NB4 (cell line): ENCODE measurements at places on chromosomes 6 and 20.
A peak's percentile ranks its signal among the peaks of the same experiment; 100 is the strongest.

DNA sequence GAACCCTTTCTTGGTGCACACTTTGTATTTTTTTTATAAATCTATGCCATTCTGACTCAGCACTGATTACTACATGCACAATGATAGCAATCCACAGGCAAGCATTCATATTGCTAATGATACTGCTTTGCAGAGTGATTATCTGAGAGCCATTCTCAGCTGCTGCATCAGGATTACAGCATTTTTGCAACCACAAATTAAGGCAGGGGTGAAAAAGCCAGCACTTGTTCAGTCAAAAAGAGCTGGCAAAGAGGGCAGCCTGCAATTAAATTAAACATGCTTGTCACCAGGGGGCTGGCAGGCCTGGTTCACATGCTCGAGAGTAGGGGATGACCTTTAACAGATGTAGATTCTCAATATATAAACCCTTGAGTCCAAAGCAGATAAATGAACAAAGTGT lies 40.7 kb upstream of the SLC17A4 start:
- no peak for DNase-seq

DNA sequence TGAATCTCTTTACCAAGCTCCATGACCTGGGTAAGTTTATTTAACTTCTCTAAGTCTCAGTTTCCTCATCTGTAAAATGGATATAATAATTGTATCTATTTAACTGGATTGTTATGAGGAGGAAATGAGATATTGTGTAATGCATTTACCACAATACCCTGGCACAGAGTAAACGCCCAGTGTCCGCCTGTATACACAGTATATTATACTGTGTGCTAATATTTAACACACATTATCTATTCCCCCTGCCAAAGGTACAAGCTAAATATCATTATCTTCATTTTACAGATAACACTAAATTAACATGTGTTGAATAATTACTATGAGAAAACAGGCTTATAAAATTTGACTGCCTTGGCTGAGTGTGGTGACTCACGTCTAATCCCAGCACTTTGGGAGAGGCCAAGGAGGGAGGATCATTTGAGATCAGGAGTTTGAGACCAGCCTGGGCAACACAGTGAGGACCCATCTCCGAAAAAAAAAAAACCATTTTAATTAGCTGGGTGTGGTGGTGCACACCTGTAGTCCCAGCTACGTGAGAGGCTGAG lies 38.7 kb upstream of the TNFRSF21 start:
- no peak for DNase-seq

DNA sequence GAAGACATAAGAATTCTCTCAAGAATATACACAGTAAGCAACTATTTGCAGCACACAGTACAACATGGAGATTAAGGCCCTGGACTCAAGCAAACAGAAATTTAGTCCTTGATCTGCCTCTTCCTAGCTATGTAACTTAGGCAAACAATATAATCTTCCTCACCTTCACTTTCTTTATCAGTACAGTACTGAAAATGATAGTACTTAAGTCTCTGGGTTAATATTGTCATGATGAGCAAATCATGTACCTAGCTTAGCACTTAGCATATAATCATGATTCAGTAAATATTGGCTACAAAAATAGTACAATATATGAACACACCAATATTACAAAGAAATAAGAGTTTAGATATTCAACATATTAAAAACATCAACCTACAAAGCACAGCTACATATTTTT lies 320.5 kb downstream of the HACE1 start:
- DNase-seq, result no peak

DNA sequence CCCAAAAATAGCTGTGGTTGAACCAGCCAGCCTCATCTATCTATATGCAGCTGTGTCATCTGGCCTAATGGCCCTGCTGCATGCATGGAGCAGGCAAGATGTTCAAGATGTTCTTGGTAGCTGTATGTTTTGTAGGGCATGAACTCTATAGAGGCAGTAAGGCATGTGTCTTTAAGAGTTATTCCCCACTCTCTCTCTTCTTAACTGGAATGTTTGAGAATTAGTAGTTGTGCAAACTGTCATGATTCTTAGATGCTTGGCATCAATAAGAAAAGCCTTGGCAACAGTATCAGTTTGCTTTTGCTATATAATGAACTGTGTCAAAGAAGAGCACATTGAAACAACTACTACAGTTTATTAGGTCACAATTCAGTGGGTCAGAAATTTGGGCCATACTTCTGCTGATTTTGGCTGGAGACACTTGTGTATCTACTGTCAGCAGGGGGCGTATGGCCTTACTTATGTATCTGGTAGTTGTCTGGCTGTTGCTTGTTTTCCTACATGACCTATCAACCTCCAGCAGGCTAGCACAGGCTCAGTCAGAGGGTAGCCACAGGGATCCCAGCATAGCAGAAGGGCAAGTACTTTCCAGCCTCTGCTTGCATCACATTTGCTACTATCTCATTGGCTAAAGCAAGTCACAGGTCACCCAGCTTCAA lies 56.1 kb upstream of the LAMP5 start:
- peak; percentile 50 for DNase-seq

- DNase-seq, result peak; percentile 24
These were observed 303.9 kb downstream of the CBLN4 start for GRCh38 chr20:55701467-55701866.

GRCh38 chr6:81487489-81487888 lies 265.0 kb downstream of the TENT5A start:
- DNase-seq, result no peak

GRCh38 chr6:20707870-20708269 lies 173.6 kb downstream of the CDKAL1 start:
- no peak for DNase-seq

DNA sequence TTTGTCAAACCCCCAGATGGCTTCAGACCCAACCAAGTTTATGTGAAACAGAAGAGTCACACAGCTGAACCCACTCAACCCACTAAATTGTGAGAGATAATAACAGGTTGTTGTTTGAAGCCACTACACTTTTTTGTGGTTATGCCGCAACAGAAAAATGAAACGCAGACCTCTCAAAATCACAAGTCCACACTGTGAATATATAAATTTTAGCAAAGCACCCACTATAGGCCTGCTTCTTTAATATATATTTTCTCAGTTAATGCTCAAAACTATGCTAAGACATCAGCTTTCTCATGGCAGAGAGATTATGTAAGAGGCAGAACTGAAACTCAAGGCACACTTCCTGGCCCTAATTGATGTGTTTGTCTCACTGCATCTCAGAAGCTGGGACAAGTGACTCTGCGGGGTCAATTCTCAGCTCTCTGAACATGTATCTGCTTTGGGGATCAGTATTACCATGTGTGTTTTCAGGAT lies 27.7 kb downstream of the MAP3K5 start:
- peak; percentile 77 for DNase-seq

DNA sequence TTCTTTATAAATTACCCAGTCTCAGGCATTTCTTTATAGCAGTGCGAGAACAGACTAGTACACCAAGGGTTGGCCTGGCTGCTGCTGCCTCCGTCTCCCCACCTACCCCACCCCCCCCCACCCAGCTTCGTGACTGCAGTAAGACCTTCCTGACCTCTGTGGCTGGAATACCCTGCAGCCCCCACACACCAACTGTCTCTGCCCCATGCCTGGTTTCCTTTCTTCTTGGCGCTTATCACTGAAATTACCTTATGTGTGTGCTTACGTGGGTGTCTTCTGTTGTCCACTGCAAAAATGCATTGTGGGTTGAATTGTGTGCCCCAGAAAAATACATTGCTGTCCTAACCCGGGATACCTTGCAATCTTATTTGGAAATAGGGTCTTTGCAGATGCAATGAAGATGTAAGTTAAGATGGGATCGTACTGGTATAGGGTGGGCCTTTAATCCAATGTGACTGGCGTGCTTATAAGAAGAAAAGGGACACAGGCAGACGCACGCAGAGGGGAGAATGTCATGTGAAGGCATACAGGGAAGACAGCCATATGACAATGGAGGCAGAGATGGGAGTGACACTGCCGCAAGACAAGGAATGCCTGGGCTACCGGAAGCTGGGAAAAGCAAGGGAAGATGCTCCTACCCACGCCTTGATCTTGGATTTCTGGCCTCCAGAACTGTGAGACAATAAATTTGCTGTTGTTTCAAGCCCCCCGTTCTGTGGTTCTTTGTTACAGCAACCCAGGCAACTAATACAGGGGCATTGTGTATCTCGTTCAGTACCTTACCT lies 15.4 kb downstream of the SYNJ2 start:
- DNase-seq, result peak; percentile 89

GRCh38 chr20:46699651-46700359 lies 9.6 kb upstream of the SLC2A10 start:
- peak; percentile 70 for DNase-seq

- no peak for DNase-seq
These were observed 326.7 kb upstream of the NOX3 start for GRCh38 chr6:155782320-155782731.

DNA sequence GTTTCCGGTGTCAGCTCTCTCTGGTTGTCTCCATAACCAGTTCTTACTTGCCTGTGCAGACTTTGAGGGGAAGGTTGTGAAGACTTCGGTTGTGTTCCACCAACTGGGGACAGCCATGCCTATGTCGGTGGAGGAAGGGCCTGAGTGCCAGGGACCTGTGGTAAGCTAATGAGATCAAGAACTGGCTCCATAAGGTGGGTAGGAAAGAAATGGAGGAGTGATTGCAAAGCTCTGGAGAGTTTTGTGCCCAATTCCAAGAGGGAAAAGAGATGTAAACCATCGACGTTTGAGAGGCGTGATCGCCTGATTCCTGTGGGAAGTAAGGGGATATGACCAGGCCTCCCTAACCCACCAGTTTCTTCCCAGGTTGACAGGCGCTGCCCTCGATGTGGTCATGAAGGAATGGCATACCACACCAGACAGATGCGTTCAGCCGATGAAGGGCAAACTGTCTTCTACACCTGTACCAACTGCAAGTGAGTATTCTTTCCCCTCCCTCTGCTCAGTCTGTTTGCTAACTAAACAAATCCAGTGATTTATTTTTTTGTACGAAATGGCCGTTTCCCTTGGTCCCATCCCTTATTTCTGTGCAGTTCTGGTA lies 893 bp downstream of the POLR1H start:
- DNase-seq, result peak; percentile 21

GRCh38 chr6:90678049-90678779 lies 91.3 kb upstream of the MAP3K7 start:
- no peak for DNase-seq

- peak; percentile 55 for DNase-seq
These were observed 1.2 kb downstream of the ARFGAP1 start for GRCh38 chr20:63273635-63274380.

DNA sequence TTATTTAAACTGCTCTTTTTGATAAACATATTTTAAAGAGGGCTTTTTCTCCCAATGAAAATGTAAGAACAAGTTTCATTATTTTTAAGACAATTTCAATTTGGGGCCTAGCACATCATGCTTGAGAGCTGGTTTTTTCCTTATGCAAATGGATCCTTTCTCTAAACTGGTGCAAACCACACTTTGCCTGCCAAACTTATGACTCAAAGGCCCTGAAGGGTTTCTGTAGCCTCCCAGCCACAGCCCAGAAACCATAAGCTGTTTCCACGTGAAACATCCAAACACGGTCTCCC lies 451 bp upstream of the HSF2 start:
- no peak for DNase-seq

DNA sequence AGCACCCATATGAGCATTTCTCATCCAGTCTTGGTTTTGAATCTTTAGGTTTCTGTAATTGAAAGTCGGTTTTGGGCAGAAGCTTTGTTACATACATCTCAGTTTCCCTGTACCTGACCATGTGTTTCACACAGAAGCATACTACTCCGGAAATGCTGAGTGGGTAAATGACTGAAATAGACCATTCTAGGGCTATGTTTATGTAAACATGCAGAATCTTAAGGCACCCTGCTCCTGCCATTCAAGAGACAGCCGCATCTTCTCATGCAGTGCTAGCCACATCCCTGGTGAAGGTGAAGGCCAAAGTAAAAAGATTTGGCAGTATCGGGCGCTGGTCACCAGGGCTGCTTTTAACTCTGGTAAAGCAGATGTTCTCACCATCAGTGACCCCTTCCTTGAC lies 171.3 kb downstream of the ISM1 start:
- no peak for DNase-seq

- no peak for DNase-seq
These were observed 199.5 kb upstream of the ASCC3 start for GRCh38 chr6:101080597-101080996.

GRCh38 chr6:40185486-40185885 lies 251.2 kb upstream of the MOCS1 start:
- DNase-seq, result no peak

- DNase-seq, result peak; percentile 62
These were observed 244.4 kb downstream of the SLC24A3 start for GRCh38 chr20:19456595-19457395.

- DNase-seq, result no peak
These were observed 22.6 kb downstream of the ETV7 start for GRCh38 chr6:36364669-36365479.

DNA sequence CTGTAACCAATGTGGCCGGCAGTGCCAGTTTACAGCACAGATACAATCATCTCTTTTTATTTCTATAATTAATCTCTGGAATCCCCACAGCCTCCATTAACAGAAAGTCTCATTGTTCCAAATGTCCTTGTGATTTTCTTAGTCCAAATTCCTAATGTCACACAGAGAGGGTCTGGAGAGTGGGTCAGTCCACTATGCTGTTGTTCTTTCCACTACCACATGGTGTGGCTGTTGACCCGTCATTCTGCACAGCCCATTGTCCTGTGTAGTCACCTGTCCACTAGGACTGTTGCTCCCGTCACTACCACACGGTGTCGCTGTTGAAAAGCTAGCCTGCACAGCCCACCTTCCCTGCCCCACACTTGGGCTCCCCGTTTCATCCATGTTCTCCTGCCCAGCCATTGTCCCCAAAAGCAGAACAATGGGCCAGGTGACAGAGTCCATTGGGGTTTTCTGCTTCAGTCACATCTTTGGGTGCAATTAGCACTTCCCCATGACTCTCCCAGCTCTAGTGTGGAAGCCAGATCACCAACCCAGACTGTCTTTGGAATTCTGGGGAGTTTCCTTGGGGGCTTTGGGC lies 8.6 kb upstream of the LBP start:
- DNase-seq, result peak; percentile 59

DNA sequence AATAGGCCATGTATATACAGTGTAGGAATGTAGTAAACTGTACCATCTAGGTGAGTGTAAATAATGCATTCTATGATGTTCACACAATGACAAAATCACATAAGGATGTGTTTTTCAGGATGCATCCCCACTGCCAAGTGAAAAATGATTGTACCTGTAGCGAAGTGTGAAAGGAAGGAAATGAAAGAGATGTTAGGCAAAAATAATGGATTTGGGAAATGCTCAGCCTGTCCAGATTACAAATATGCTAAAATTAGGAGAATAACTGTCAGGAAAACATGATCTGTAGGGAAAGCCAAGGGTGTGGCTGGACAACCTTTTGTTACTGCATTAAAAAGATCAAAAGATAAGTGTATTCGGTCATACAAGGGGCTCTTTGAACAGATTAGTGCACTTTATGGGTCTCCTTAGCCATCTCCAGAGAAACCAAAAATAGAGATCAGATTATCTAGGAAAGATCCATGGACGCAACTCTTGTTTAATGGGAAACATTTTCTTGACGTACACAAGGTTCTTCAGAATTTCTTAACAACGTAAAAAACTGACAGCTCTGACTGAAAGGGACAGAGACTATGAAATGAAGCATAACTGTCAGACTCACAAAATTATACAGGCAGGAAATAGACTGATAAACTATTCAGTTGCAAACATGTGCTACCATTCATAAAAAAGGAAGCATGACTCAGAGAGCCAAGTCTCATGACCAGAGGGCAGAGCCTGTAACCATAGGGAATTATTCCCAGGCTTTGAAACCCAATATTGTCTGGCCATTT lies 253.6 kb upstream of the RAB32 start:
- peak; percentile 59 for DNase-seq

- DNase-seq, result no peak
These were observed 10.4 kb downstream of the KCNS1 start for GRCh38 chr20:45090481-45090880.

GRCh38 chr6:161418463-161418945 lies 144.6 kb upstream of the AGPAT4 start:
- peak; percentile 69 for DNase-seq
